ENCODE measurements at places on chromosomes 2 and 18.

- DNase-seq: no peak
These were observed 93.4 kb downstream of the TWIST2 start for GRCh38 chr2:238941262-238941792.

DNA sequence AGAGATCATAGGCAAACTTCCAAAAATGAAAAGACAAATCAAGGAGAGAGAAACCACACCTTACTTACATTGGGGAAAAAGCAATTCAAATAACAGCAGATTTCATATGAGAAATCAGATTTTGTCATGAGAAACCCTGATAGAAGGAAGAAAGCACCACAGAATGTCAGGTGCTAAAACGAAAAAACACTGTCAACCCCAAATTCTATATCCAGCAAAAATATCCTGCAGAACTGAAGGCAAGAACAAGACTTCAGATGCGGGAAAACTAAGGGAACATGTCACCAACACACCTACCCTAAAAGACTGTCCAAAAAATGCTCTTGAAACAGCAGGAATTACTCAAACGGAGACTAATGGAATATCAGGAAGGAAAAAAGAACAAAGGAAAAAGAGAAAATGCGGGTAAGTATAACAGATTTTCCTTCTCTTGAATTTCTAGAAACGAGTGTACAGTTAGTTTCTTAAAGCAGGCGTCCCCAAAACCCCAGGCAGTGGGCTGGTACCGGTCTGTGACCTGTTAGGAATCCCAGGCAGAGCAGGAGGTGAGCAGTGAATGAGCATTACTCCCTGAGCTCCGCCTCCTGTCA lies 7.3 kb upstream of the ID2 start:
- no peak for DNase-seq

GRCh38 chr2:122980671-122981070 lies 1044.4 kb upstream of the CNTNAP5 start:
- DNase-seq: no peak

GRCh38 chr18:11909591-11910026 lies 1.5 kb upstream of the MPPE1 start:
- no peak for DNase-seq

- no peak for DNase-seq
These were observed 557.9 kb downstream of the TNS1 start for GRCh38 chr2:217444932-217445331.
